ENCODE measurements at places on chromosomes 6 and 20. TPM values are rescaled to one million over a fixed set of nuclear protein-coding genes. Genes with fewer than 3 reads are reported as not detected.

GRCh38 chr6:14596410-14596809 is 478.8 kb downstream of the CD83 start:
- no peaks in the 10 kb centered on the region for H3K36me3 ChIP-seq
- H3K4me3 ChIP-seq, result no peak overlapping the region
- H3K27ac ChIP-seq, result no peak overlapping the region
- DNase-seq, result no peak
- H3K27me3 ChIP-seq, result no peaks in the 10 kb centered on the region

DNA sequence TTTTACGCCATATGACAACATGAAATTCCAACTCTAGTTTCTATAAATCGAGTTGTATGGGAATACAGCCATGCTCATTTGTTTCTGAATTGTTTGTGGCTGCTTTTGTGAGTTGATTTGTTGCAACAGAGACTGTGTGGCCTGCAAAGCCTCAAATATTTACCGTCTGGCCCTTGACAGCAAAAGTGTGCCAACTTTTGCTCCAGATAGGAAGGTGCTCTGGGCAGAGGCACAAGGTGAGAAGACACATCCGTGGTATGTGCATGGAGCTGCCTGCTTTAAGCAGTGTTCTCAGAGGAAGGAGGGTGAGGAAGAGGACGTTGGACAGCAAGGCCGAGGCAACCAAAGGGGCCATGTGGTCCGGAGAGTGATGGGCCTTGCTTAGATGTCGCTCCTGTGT is 57.4 kb downstream of the IYD start:
- no peak overlapping the region for H3K4me3 ChIP-seq
- no peaks in the 10 kb centered on the region for H3K27me3 ChIP-seq
- H3K27ac ChIP-seq, result no peak overlapping the region
- H3K4me1 ChIP-seq, result no peaks in the 10 kb centered on the region

DNA sequence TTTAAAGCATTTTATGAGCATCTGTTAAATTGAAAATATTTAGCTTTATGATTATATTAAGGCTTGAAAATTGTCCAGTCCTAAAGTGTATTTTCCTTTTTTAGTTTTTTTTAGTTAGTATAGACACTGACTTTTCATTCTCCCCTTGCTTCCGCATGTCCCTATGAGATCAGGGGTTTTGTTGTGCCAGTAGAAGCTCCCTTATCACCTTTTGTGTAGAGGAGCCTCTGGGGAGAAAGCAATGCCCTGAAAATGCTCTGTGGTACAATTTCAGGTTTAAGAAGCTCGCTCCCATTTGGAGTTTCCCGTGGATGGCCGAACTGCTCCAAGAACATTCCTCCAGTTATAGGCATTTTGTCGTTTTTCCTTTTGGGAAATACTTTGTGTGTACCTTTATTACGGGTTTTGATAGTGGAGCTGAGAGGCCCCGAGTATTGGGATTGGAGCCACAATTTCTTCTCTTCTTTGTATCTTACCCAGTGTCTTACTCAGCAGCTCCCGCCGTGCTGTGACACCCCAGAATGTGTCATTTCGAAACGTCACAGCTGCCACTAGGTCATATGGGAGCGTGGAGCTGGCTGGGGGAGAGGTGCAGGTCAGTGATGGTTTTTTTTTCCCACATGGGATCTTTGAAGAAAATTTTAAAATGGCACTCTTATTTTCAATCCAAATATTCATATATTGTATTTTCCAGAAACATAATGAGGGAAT is 49.9 kb downstream of the RPRD1B start:
- no peak overlapping the region for H3K4me3 ChIP-seq
- no peak for DNase-seq
- H3K27me3 ChIP-seq, result no peaks in the 10 kb centered on the region
- H3K4me1 ChIP-seq, result no peaks in the 10 kb centered on the region
- no peak overlapping the region for H3K27ac ChIP-seq
- H3K36me3 ChIP-seq, result peaks cover 4% of the 10 kb centered on the region

DNA sequence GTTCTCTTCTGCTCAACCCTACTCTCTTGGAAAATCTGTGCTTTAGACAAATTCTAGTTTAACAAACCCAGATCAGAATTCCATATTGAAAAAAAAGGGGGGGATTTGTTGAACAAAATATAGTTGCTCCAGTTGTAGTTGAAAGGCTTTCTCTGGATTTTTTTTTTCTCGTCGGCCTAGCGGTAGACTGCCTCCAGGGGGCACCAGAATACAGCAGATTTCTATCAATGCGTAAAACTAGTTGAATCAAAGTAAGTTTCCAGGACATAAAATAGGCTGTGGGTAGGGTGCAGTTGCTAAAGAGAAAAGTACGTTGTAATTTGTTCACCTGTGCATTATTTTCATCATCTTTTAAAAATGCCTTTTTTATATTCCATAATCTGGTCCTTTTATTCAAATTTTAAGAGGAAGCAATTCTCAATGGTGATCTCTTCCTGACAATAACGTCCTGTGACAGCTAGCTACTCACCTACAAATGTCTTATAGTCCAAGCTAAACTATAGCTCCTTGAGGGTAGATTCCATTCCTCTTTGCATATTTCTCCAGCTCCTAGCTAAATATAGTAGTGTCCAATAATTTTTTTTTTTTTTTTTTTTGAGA is 105.4 kb downstream of the PERP start:
- DNase-seq, result peak; percentile 61
- no peak overlapping the region for H3K4me3 ChIP-seq
- H3K4me1 ChIP-seq, result peaks cover 2% of the 10 kb centered on the region

GRCh38 chr20:24236201-24236600 is 233.2 kb upstream of the SYNDIG1 start:
- H3K27ac ChIP-seq, result no peak overlapping the region
- no peak overlapping the region for H3K4me3 ChIP-seq
- no peaks in the 10 kb centered on the region for H3K4me1 ChIP-seq
- H3K36me3 ChIP-seq, result no peaks in the 10 kb centered on the region
- H3K27me3 ChIP-seq, result peaks cover 7% of the 10 kb centered on the region

DNA sequence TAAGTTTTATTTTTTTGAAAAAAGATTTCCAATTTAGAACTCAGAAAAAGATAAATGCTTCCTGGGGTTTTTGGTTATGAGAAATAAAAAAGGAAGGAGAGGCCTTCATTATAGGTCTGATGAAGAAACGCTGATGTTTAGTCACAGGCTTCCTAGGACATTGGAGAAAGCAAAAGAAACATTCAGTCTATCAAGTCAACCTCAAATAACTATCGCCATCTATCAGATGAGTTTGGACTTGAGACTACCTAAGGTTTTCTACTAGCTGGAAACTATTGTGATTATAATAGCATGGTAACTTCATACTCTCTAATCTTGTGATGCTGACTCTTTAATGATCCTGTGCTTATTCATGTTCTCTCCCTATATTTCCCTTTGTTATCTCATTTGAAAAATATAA is 171.3 kb downstream of the TPBG start:
- DNase-seq, result no peak
- H3K36me3 ChIP-seq, result no peaks in the 10 kb centered on the region
- H3K27ac ChIP-seq, result no peak overlapping the region

GRCh38 chr20:64077876-64078551 is 1.3 kb downstream of the RGS19 start:
- peak overlapping the region; percentile 90 for H3K4me3 ChIP-seq
- H3K4me1 ChIP-seq, result peaks cover 65% of the 10 kb centered on the region
- H3K27me3 ChIP-seq, result peaks cover 3% of the 10 kb centered on the region
- H3K27ac ChIP-seq, result peak overlapping the region; percentile 76
- peaks cover 3% of the 10 kb centered on the region for H3K36me3 ChIP-seq

GRCh38 chr6:36033935-36034334 is 6.3 kb downstream of the MAPK14 start:
- H3K27me3 ChIP-seq, result no peaks in the 10 kb centered on the region
- H3K27ac ChIP-seq, result no peak overlapping the region
- H3K36me3 ChIP-seq, result no peaks in the 10 kb centered on the region

GRCh38 chr6:165833355-165833754 is 170.3 kb upstream of the PDE10A start:
- no peak overlapping the region for H3K4me3 ChIP-seq
- no peak for DNase-seq
- H3K4me1 ChIP-seq, result peaks cover 2% of the 10 kb centered on the region
- H3K27ac ChIP-seq, result no peak overlapping the region
- H3K36me3 ChIP-seq, result no peaks in the 10 kb centered on the region

- H3K4me3 ChIP-seq, result no peak overlapping the region
- peaks cover 5% of the 10 kb centered on the region for H3K4me1 ChIP-seq
- DNase-seq, result no peak
- no peaks in the 10 kb centered on the region for H3K36me3 ChIP-seq
Observed at GRCh38 chr6:149212892-149213801, 104.4 kb upstream of the TAB2 start.

- H3K4me1 ChIP-seq, result no peaks in the 10 kb centered on the region
- no peaks in the 10 kb centered on the region for H3K27me3 ChIP-seq
- H3K36me3 ChIP-seq, result peaks cover 2% of the 10 kb centered on the region
- DNase-seq, result no peak
- H3K4me3 ChIP-seq, result no peak overlapping the region
Observed at GRCh38 chr6:107423474-107423990, 35.8 kb downstream of the PDSS2 start.

DNA sequence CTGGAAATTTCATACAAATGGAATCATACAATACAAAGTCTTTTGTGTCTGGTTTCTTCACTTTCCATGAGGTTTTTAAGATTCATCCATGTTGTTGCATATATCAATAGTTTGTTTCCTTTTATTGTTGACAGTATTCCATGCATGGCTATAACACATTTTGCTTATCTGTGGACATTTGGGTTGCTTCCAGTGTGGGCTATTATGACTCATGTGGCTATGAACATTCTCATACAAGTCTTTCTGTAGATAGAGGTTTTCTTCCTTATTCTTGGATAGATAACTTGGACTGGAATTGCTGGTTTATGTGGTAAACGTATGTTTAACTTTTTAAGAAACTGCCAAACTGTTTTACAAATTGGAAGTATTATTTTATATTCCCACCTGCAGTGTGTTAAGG is 30.0 kb upstream of the KIF6 start:
- H3K4me3 ChIP-seq, result no peak overlapping the region
- DNase-seq, result no peak
- no peaks in the 10 kb centered on the region for H3K36me3 ChIP-seq
- H3K4me1 ChIP-seq, result no peaks in the 10 kb centered on the region
- peaks cover 8% of the 10 kb centered on the region for H3K27me3 ChIP-seq

DNA sequence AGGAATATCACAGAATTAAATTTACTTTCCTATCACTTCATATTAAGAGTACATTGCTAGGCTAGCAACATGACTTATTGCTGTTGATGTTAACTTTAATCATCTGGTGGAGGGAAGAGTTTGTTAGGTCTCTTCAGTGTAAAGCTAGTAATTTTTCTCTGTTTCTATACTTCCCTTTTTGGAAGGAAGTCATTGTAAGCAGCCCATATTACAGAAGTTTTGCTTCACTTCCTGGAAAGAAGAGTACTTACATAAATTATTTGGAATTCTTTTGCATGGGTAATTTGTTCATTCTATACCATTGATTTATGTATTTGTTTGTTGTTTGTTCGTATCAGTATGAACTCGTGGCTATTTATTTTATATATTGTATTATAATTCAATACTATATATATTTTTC is 405.2 kb downstream of the RFPL4B start:
- H3K4me1 ChIP-seq, result no peaks in the 10 kb centered on the region
- no peak overlapping the region for H3K27ac ChIP-seq
- no peaks in the 10 kb centered on the region for H3K36me3 ChIP-seq
- DNase-seq, result no peak
- no peaks in the 10 kb centered on the region for H3K27me3 ChIP-seq

ZFAND3 gene
- 35.7 TPM for total RNA-seq

XKR7 gene
- total RNA-seq, result not detected

TREM2 gene
- 0.23 TPM for total RNA-seq

SLC22A7 gene
- not detected for total RNA-seq

CCN2 gene
- not detected for total RNA-seq
